Activated naive CD8-positive, alpha-beta T cell treated with anti-CD3 and anti-CD28 coated beads, Interleukin-2, amount 10 ng/mL, durations not matched to agents 7 days and 5 days (primary cell): ENCODE measurements at places on chromosomes 1 and 21. TPM values are rescaled to one million over a fixed set of nuclear protein-coding genes. Genes with fewer than 3 reads are reported as not detected.
A peak's percentile ranks its signal among the peaks of the same experiment; 100 is the strongest.

DNA sequence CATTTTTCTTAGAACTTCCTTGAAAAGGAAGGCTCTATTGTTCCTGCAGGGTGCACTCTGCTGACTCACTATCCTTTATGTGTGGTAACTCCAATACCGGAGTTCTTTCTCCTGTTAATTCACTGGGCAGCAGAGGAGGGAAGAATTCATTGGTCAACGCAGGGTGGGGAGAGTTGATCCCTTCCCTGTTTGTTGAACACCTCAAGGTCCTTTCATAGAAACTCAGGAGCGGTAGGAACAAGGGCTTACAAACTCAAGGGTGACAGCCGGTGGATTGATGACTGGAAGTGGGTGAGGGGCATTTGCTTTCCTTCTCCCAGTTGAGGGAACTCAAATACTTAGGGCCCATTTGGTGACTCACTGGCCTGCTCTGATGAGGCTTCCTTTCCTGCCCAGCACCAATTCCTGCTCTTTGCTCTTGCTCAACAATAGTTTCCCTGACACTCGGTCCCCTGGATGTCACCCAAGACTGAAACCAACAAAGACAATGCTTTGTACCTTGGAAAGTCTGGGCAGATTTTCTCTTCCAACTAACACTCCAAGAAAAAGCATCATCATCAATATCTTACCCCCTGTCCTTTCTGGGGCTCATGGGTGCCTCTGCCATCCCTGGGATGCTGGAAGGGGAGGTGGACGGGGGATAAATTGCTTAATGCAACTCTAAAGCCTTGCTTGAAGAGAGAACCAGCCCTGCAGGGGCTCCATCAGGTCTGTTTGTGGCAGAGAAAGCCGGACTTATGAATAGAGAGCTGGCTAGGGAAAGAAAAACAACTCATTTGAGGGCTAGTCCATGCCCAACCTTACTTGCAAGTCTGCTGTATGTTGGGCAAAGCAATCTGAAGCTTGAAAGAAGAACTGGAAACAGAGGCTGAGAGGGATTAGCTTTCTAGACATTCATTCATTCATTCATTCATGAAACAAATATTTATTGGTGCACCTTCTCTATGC, 9.3 kb downstream of the SLC26A9 start:
- no peak for DNase-seq

GRCh38 chr21:25682382-25682781, 43.3 kb downstream of the JAM2 start:
- no peak for DNase-seq

GRCh38 chr1:211865180-211865579, 34.6 kb upstream of the LPGAT1 start:
- DNase-seq: no peak

GRCh38 chr1:202154766-202155477, 5.5 kb downstream of the PTPN7 start:
- peak; percentile 49 for DNase-seq

GRCh38 chr1:150441121-150441520, 46.1 kb upstream of the TARS2 start:
- DNase-seq: no peak

DNA sequence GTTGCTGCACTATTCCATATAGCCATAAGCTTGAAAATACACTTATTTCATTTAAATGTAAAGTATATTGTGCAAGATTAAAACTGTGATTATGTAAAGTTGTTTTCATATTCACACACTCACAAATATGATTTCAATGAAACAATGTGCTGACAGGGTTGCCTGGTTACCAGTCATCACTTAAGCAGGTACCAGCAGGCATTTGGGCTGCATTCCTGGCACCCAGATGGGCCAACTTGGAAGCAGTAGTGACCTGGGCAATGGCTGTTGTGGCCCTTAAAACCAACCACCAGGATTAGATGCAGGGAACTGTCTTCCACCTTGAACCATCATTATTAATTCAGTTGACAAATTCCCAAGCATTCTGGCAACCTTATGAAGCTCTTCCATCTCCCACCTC, 45.0 kb upstream of the RASAL2 start:
- no peak for DNase-seq

GRCh38 chr1:154735061-154735803, 127.2 kb upstream of the ADAR start:
- no peak for DNase-seq

RGS8 gene
- total RNA-seq: not detected

GRCh38 chr1:53195246-53196016, 1.2 kb upstream of the CPT2 start:
- no peak for DNase-seq

DIO1 gene
- total RNA-seq: not detected

DNA sequence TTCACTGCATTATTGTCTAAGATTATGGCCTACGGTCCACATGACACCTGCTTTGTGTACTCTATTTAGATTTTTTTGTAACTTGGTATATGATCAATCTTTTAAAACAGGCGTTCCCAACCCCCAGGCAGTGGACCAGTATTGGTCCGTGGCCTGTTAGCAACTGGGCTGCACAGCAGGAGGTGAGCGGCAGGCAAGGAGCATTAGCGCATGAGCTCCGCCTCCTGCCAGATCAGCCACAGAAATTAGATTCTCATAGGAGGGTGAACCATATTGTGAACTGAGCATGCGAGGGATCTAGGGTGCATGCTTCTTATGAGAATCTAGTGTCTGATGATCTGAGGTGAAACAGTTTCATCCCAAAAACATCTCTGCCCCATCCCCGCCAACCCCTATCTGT, 228.4 kb upstream of the NR5A2 start:
- no peak for DNase-seq

PDZK1 gene
- 0.51 TPM for total RNA-seq

OR2T29 gene
- not detected for total RNA-seq

DNA sequence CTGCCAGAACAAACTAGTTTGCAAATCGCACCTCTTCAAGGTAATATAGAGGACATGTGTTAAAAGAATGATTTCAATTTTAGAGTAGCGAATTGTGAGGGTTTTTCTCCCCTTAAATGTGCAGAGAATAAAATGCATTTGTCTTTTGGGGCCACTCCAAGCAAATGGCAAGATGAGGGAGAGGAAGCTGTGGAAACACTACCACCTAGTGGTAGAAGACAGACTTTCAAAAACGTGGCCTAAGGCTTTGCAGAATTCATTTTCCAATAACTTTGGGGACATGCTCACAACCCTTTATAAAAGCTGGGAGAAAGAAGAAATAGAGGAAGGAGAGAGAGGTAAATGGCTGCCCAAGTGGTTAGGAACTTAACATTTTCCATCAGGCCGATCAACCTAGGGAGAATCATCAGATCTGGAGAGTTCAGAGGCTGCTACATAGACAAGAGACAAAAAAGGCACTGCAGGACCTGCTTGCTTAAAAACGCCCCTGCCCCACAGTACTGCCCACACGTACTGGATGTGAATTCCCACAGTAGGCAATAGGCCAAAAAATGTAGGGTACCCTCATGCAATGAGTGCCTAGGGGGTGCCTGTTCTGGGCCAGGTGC, 15.7 kb upstream of the RCAN1 start:
- no peak for DNase-seq

DNA sequence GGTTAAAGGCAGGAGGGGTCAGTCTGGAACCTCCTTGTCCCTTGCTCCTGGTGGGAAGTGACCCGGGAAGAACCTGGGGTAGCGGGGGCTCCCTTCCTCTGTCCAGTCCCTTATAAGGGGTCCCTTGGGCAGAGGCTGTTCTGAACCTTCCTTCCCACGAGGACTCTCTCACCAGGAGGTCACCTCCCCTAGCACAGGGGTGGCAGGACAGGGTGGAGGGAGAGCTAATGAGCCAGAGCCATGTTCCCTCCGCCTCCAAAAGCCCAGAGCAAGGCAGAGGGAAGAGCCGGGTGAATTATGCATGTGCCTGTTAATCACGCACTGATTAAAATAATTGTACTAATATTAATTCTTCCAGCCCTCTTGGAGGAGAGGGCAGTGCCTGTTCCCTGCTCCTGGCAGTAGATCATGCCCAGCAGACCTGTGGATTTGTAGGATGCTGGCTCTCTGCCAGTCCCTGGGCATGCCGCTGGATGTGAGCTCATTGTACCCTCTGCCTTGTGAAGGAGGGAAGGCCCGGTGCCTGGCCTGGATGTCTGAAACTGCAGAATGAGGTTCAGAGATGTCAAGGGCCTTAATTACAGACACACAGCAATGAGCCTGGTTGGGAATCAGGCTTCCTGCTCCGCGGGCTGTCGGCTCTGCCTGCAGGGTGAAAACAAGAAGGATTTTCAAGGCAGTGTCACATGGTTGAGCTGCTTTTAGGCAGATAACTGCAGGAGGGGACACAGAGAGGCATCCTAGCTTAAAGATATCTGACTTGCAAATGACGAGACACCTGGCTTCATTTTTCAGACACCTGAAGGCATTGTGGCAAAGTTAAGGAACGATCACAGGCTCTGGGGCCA, 68.2 kb downstream of the IGSF21 start:
- no peak for DNase-seq

- no peak for DNase-seq
These were observed 189.9 kb downstream of the APP start for GRCh38 chr21:25980710-25981109.

GRCh38 chr1:157944663-157945280, 48.7 kb upstream of the KIRREL1 start:
- DNase-seq: no peak

DNA sequence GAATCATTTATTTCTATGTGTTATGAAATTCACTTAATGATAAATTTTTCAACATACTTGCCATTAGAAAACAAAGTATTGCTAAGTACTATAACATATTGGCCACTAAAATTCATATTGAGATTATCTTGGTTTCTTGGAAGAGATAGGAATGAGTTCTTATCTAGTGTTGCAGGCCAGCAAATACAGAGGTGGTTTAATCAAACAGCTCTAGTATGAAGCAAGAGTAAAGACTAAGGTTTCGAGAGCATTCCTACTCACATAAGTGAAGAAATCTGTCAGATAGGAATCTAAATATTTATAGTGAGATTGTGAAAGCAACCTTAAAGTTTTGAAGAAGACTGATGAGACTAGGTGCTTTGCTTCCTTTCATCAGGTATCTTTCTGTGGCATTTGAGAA, 37.9 kb upstream of the FOXE3 start:
- no peak for DNase-seq

DNA sequence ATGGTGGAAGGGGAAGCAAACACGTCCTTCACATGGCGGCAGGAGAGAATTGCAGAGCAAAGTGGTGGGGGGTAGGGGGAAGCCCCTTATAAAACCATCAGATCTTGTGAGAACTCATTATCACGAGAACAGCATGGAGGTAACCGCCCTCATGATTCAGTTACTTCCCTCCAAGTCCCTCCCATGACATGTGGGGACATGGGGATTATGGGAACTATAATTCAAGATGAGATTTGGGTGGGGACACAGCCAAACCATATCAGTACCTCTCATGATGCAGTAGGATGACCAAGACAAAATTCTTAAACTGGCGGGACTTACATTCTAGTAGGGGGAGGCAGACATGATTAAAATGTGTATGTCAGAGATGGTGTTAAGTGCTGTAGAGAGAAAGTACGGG, 38.8 kb downstream of the WNT4 start:
- DNase-seq: no peak

- no peak for DNase-seq
These were observed 46.8 kb downstream of the PRAMEF20 start for GRCh38 chr1:13456904-13457532.

DNA sequence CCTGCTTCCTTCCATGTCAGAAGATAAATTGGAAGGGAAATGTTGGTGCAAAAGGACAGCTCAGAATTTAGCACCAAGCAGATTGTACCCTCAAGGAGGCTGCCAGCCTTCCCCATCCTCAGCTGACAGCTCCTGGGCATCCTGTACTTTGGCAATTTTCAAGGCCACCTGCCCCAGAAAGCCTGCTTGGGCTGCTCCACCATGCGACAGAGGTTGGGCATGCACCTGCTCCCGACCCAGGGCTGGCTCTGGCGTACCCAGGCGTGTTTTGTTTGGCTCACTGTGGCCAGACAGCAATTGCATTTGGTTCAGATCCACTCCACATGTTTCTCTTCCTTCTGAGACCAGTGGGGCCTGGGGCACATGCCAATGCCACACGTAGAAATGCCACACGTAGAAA, 547.8 kb downstream of the NPHP4 start:
- DNase-seq: no peak

S100A7A gene
- not detected for total RNA-seq

GRCh38 chr1:219266524-219266923, 92.8 kb downstream of the LYPLAL1 start:
- DNase-seq: no peak

DNA sequence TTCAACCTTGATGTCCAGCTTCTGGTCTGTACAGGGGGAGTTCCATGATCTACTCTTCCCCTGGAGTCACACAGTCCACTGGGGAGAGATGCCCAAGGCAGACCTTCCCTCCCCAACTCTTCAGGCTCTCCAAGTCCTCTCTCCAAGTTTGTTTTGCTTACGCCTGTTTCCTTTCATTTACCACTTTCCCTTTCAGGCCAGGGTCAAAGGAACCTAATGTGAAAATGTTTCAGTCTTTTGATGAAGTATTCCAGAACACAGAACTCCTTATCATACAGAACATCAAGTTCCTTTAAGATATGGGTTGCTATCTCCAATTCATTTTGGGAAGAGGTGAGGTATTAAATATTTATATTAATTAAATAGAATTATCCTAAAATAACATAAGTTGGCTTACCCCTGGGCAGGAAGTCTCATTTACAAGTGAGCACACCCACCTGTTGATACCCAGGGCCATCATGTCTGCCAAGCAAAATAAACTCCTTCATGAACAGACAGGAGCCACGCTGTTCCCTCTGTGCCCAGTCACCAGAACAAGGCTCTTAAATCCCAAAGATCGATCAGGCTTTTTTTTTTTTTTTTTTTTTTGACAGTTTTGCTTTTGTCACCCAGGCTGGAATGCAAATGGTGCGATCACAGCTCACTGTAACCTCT, 82.2 kb upstream of the LYST start:
- no peak for DNase-seq

DNA sequence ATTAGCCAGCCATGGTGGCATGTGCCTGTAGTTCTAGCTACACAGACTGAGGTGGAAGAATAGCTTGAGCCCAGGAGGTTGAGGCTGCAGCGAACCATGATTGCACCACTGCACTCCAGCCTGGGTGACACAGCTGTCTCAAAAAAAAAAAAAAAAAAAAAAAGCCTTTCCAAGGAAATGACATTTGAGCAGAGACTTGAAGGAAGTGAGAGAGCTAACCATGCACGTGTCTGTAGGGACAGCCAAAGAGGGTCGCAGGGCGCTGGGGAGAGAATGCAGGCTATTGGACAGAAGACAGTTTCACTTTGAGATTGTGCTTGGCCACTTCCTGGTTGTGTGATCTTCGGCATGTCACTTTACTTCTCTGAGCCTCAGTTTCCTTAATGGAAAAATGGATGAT, 6.8 kb downstream of the HCRTR1 start:
- no peak for DNase-seq

RAP1A gene
- total RNA-seq: 139 TPM
